ENCODE measurements at places on chromosomes 1 and 21.

DNA sequence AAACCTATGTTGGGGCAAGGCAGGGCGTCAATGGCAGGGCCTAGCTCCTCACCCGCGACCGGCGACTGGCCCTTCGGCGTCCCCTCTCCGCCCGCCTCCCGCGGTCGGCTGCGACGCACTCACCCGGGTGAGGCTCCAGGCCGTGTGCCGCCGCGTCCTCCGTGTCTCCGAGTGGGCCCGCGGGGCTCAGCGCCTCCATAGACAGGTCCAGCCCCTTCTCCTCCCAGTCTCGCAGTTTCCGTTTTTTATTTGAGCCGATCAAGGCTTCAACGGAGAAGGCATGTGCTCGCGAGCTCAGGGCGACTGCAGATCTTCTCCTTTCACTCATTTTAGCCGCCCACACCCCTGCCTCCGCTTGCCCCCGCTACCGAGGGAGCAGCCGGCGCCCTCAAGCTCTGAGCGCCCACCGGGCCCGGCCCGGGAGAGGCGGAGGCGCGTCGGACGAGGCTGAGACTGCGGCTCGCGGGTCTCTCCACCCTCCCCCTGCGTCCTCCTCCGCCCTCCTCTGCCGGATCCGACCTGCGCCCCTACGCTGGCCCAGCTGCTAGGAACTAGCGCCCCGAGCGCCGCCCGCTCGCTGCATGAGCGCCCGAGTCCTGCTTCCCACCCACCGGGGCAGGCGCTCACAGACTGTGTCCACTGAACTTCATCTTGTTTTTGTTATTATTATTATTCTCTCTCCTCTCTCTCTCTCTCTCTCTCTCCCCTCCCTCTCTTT is 516 bp downstream of the TBX15 start:
- peak; percentile 53 for DNase-seq

DNA sequence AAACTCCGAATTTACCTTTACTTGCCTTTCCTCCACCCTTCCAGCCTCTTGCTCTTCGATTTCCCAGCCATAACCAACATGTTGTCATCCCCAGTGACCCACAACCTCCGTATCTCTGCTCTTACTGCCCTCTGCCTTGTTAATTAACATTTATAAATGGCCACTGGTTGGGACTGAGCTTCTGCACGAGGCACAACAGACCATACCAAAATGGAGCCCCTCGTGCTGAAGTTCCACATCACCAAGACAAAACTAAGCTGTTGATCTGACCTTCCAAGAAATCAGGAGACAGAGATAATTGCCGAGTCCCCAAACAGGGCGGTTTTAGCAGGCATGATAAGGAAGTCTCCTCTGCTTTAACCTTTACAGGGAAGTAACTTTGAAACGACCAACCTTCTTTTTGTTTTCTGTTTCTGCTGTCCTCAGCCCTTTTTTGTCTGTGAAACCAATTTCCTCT is 71.9 kb downstream of the NMNAT2 start:
- no peak for DNase-seq

- no peak for DNase-seq
Measured at GRCh38 chr1:1167398-1167821, 6.3 kb upstream of the TTLL10 start.

- DNase-seq, result no peak
Measured at GRCh38 chr1:23430803-23431202, 6.3 kb upstream of the TCEA3 start.

GRCh38 chr1:37575692-37576091 is 19.0 kb downstream of the DNALI1 start:
- no peak for DNase-seq

DNA sequence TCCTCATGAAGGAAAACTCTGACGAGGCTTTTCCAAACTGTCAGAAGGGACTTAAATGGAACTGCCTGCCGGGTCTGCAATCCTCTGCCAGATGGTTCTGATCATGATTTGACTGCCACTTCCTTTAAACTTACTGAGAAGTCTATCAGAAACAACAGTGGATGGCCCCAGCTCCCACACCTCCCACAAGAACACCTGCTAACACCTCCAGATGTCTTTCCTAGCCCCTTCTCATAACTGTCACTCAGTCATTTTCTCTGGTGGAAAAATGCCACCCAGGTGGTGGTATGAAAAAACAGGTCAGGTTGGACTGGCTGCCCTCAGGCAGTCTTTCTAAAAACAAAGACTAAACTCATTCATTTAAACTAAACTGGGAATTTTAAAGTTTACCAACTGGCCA is 66.7 kb upstream of the ABCD3 start:
- no peak for DNase-seq

DNA sequence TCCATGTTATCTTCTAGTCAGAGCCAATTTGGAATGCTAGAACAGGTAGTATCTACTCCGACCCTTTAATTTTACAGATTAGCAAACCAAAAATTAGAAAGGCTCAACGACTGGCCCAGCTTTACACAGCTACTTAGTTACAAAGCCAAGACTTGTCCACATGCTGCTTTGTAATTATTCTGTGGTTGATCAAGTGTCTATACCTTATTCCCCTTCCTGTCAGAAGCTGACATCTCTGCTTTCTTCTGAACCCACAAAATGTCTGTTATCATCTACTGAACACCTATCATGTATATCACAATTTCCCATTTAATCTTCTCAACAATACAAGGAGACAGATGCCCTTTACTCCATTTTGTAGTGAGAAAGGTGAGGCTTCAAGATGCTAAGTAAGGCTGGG is 15.6 kb downstream of the TGFBR3 start:
- no peak for DNase-seq

DNA sequence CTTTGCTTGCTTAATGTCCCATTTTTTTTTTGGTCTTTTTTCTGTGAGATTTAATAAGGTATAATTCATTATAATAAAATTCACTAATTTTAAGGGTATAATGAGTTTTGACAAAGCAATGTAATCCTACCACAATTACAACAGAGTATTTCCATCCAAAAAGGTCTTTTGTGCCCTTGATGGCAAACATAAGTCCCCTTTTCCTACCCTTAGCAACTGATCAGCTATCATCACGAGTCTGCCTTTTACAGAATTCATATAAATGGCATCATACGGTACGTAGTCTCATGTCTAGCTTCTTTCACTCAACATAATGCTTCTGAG is 7.5 kb downstream of the SDHB start:
- DNase-seq, result no peak

DNA sequence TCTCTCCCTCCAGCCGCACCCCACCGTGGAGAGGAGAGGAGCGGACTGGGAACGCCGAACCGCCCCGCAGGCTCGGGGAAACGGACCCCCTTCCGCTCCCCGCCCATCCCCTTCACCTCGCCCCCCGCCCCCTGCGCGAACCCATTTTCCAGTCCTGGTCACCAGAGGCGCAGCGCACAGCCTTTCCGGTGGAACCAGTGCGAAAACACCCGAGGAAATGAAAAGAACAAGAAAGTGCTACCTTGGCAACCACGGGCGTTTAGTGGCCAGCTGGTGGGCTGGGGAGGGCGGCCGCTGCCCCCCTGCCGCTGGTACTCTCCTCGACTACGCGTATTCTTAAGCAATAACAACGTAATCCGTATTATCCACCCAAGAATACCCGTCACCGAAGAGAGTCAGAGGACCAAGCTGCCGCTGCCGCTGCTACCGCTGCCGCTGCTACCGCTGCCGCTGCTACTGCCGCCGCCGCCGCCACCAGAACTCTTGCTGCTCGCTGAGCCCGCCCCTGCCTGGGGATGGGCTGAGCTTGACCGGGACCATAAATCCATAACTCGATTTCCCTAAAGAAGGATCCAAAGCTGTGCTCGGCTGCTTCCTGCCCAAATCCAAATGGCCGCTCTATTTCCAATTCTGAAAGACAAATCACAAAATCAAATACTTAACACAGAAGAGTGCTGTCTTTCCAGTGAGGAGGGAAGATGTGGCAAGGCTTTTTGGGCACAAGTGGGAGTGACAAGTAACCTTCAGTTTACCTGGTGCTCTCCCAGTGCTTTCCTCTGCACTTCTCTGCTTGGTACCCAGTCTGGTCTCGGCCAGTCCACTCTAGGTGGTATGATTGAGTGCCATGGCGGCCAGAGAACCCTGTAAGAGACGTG is 125.2 kb upstream of the DPYD start:
- peak; percentile 11 for DNase-seq

DNA sequence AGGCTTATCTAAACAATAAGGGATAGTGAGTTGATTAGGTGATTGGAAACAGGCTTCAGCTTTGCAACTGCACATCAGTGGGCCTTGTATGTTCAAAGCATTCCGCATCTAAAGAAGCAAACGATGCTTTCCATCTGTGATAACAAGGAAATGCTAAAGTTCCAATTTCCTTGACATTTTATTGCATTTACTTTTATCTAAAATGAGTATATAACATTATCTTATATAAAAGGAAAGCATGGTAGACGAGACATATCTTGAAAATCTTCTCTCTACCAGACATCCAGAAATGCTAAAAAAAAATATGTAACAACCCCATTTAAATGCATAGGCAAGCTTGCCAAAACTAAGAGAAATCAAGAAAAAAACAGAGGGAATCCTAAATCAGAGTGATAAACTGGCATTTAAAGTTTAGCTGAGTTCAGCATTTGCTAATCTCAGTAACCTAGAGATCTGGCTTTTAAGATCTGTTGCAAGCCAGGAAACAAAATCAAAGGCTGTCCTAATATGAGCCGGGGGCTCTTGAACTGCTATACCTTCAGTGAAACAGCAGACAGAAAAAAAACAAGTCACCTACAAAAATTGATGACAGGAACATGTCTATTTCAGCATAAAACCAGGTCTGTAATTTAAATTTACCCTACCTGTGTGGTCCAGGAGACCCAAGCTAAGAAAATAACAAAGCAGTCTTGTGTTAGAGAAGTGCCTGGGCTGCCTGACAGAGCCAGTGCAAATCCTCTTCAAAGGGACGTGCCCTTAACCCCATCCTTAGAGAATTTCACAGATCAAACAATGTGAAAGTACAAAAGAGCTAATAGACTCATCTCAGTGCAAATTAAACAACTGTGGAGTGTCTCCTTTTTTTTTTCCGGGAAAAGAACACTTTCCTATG is 3.1 kb upstream of the RGS13 start:
- no peak for DNase-seq

DNA sequence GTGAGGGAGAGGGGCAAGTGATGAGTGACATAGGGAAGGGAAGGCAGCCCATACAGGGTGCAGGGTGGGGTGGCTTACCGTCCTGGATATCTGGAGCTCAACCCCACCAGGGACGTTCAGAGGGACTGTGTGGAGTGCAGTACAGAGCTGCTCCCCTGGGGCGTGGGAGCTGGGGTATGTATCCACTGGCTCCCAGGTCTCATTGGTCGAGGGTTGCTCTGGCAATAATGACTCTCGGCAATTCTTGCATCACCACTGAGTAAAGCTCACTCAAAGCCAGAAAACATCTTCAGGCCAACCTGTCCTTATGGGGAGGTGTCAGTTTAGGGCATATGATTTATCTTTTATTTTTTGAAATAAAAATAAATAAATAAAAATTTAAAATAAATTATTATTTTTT is 43.2 kb upstream of the RUNX3 start:
- DNase-seq, result no peak

- no peak for DNase-seq
Measured at GRCh38 chr21:46151989-46152926, 3.1 kb downstream of the FTCD start.

GRCh38 chr1:1225238-1225845 is 6.5 kb downstream of the SDF4 start:
- no peak for DNase-seq

DNA sequence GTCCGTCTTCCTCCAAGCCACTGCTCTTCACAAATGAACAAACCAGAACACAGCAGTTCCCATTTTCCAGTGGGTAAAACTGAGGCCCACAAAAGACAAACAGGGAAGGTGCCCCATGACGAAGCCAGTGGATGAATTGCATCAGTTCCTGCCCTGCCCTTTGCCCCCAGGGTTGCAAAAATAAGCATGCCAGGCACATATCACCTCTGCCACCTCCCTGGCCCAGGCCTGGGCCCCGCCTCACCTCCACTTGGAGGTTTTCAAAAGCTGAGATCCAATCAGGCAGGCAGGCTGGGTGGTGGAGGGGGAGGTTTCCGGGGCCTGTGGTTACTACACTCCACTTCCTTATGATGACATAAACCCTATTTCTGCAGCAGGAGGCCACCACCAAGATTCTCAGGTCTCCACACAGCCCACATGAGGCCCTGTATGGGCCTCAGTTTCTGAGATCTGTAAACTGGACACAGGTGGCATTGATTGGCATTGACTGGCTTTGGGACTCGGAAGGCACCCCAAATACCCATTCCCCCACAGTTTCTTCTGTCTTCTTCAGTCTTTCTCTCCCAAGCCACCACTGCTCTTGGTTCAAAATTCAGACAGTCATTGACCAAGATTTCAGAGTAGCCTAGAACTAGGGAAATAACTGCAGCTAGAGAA is 4.1 kb downstream of the KIF21B start:
- DNase-seq, result no peak

GRCh38 chr1:67738401-67738800 is 53.4 kb downstream of the GADD45A start:
- DNase-seq, result no peak

- no peak for DNase-seq
Measured at GRCh38 chr1:43970502-43970901, 692 bp downstream of the DPH2 start.

GRCh38 chr1:156746728-156747631 is 4.5 kb downstream of the HDGF start:
- peak; percentile 77 for DNase-seq

- DNase-seq, result no peak
Measured at GRCh38 chr1:93703643-93704042, 22.0 kb upstream of the BCAR3 start.

DNA sequence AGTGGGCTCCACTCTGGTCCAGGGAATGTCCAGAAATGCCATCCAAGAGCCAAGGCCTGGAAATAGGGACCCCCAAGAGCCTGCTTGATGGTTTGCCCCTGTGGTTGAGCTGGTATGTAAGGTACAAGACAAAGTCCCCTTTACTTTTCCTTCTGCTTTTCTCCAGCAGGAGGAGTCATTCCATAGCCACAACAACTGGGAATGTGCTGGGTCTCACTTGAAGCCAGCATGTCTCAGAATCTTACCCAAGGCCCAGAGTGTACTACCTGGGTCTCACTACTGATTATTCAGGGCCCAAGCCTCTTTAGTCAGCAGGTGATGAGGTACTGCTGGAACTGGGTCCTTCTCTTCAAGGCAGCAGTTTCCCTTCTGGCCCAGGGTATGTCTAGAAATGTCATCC is 62.1 kb upstream of the CD55 start:
- peak; percentile 19 for DNase-seq

DNA sequence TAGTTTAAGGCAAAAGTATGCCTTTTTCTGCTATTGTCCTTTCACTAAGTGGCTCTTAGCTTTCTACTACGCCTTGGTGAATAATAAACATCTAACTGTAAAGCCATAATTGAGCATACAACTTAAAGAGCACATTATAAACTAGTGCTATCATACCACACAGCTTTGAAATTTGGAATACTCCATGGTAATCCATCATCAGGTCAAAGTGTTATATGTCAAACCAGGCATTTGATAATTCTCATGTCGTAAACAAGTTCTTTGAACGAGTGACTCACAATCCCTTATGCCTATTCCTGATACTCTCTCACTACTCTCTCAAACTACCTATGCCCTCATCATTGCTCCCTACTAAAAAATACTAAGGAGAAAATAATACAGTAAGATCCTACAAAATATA is 60.3 kb upstream of the FMN2 start:
- DNase-seq, result no peak

GRCh38 chr1:94709891-94710581 is 110.1 kb upstream of the SLC44A3 start:
- DNase-seq, result no peak

Data from iPS-NIHi11 (cell line).